ENCODE measurements at places on chromosomes 2 and 18. TPM values are rescaled to one million over a fixed set of nuclear protein-coding genes. Genes with fewer than 3 reads are reported as not detected.

DNA sequence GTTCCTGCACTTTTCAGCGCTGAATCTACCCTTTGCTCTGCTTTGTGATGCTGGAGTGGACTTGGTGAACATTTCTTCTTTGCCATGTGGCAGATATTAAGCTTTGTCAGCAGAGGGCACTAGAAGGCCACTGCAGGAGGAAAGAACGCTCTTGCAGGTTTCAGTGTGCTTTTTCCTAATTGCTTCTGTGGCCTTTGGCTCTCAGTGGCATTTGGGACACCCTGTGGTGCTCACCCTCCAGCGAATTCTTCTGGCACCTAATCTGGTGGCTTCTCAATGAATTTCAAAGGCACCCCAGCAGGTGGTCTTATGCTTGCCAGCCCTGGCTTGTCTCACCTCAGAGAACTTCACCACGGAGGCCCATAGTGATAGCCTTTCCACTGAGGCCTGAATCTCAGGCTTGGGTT lies 146.7 kb downstream of the MYO3B start:
- DNase-seq, result peak; percentile 58
- H3K27ac ChIP-seq, result no peak overlapping the region
- H3K36me3 ChIP-seq, result no peaks in the 10 kb centered on the region

GRCh38 chr2:127140538-127140937 lies 33.6 kb upstream of the BIN1 start:
- no peaks in the 10 kb centered on the region for H3K27me3 ChIP-seq
- H3K4me3 ChIP-seq, result no peak overlapping the region
- no peaks in the 10 kb centered on the region for H3K36me3 ChIP-seq
- H3K4me1 ChIP-seq, result peaks cover 22% of the 10 kb centered on the region

DNA sequence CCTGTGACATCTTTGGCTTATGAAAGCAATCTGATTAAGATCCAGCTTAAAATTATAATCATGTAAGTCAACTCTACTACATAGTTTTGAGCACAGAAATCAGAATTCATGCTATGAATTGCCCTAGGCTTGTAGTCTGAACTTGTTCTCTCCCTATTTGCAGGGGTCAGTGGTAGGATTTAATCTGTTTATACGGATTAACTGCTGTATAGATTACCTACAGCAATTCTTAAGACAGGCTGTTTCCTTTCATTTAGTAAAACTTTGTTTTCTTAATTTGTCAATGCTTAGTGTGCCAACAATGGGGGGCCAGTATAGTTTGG lies 287.9 kb downstream of the PDE11A start:
- no peaks in the 10 kb centered on the region for H3K36me3 ChIP-seq
- no peak overlapping the region for H3K27ac ChIP-seq
- DNase-seq, result no peak
- no peaks in the 10 kb centered on the region for H3K27me3 ChIP-seq

- H3K4me1 ChIP-seq, result no peaks in the 10 kb centered on the region
- no peak overlapping the region for H3K4me3 ChIP-seq
- no peak for DNase-seq
- H3K27me3 ChIP-seq, result no peaks in the 10 kb centered on the region
Measured at GRCh38 chr2:8137801-8138200, 544.1 kb upstream of the ID2 start.

GRCh38 chr18:35776473-35776872 lies 194.9 kb downstream of the GALNT1 start:
- H3K4me1 ChIP-seq, result no peaks in the 10 kb centered on the region
- no peak for DNase-seq
- peaks cover 6% of the 10 kb centered on the region for H3K36me3 ChIP-seq
- peaks cover 48% of the 10 kb centered on the region for H3K27me3 ChIP-seq

GRCh38 chr2:160453111-160453820 lies 40.3 kb downstream of the RBMS1 start:
- no peak overlapping the region for H3K27ac ChIP-seq
- peaks cover 6% of the 10 kb centered on the region for H3K4me1 ChIP-seq
- no peaks in the 10 kb centered on the region for H3K36me3 ChIP-seq
- no peak overlapping the region for H3K4me3 ChIP-seq

GRCh38 chr2:85758361-85759256 lies 4.8 kb downstream of the ATOH8 start:
- no peak overlapping the region for H3K27ac ChIP-seq
- peaks cover 18% of the 10 kb centered on the region for H3K4me1 ChIP-seq
- H3K36me3 ChIP-seq, result no peaks in the 10 kb centered on the region
- peaks cover 16% of the 10 kb centered on the region for H3K27me3 ChIP-seq
- no peak overlapping the region for H3K4me3 ChIP-seq

DNA sequence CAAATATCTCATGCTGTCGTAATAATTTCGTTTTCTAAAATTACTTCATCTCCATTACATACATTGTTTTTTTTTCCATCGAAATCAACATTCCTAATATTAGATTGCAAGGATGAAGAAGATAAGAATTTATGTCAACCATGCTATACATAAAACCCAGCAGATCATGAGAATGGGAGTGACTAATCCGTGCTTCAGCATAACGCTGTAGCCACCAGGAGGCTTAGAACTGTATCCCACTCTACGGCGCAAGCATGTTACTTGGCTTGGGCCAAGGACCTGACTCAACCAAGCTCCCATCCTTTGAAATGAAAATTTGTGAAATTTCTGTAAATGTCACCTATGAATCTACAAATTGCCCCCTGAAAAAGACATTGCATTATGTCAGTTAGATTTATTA lies 392.5 kb downstream of the FIGN start:
- H3K4me1 ChIP-seq, result peaks cover 18% of the 10 kb centered on the region
- no peak overlapping the region for H3K4me3 ChIP-seq

- DNase-seq, result no peak
- no peaks in the 10 kb centered on the region for H3K27me3 ChIP-seq
- no peak overlapping the region for H3K4me3 ChIP-seq
- H3K27ac ChIP-seq, result no peak overlapping the region
Measured at GRCh38 chr18:62876828-62877227, 161.5 kb downstream of the PHLPP1 start.

GRCh38 chr2:71944806-71945602 lies 202.7 kb downstream of the CYP26B1 start:
- H3K27me3 ChIP-seq, result no peaks in the 10 kb centered on the region
- no peak overlapping the region for H3K27ac ChIP-seq
- peaks cover 5% of the 10 kb centered on the region for H3K4me1 ChIP-seq
- no peak overlapping the region for H3K4me3 ChIP-seq
- no peak for DNase-seq
- H3K36me3 ChIP-seq, result no peaks in the 10 kb centered on the region

- H3K36me3 ChIP-seq, result no peaks in the 10 kb centered on the region
- H3K4me3 ChIP-seq, result peak within 1 kb of the TSS; percentile 77
- peaks cover 13% of the 10 kb centered on the region for H3K4me1 ChIP-seq
- H3K27me3 ChIP-seq, result no peaks in the 10 kb centered on the region
- H3K27ac ChIP-seq, result peak within 1 kb of the TSS; percentile 90
- peak; percentile 71 for DNase-seq
Measured at GRCh38 chr2:237590272-237591140, at the start of gene RAB17. RAB17 (minus strand) TSS chr2:237590734; CDS start chr2:237586154, 4,580 bp downstream.

DNA sequence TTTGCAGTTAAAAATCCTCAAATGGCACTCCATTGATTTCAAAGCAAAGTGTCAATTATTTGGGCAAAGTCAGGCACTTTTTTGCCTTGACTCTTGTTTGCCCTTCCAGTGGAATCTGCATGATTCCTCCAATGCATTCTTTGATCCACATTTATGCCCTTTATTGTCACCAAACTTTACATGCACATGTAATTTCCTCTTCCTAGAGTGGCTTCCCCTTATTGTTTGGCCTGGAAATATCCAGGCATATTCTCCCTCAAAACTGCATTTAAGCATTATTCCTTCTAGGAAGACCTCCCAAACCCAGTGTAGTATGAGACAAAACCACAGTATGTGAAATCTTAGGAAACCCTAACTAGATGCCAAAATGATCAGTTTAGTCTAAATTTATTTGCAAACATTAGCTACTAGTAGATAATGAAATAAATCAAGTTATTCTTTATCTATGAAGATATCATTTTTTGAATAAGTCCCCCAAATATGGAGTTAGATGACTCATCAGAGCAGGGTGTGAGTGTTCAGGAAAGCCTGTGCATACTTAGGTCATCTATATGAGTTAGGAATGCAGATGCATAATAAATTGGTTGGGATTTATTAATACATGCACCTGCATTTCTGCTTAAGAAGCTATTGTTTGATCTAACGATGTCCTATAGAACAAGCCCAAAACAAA lies 433.3 kb upstream of the TCF4 start:
- no peaks in the 10 kb centered on the region for H3K27me3 ChIP-seq
- no peaks in the 10 kb centered on the region for H3K36me3 ChIP-seq
- no peaks in the 10 kb centered on the region for H3K4me1 ChIP-seq
- no peak overlapping the region for H3K27ac ChIP-seq
- DNase-seq, result no peak
- no peak overlapping the region for H3K4me3 ChIP-seq

GRCh38 chr2:55311444-55311870 lies 42.4 kb upstream of the MTIF2 start:
- no peak overlapping the region for H3K4me3 ChIP-seq
- peaks cover 15% of the 10 kb centered on the region for H3K4me1 ChIP-seq
- no peak overlapping the region for H3K27ac ChIP-seq
- H3K27me3 ChIP-seq, result no peaks in the 10 kb centered on the region

DNA sequence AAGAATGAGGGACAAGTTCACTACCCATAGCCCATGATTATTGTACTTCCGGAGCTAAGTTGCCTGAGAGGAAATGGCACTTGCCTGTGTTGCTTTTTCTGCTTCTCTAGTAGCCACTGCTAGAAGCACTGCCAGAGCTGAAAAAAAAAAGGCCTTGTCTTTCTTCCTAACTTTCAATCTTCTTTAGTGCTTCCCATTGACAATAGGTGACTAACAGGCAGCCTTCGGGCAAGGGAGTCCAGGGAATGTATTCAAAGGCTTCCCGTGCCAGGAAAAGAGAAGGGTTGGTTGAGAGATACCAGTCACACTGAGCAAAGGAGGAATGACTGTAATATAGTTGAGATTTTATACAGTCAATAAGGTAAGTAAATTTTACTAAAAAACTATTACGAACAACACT lies 242.0 kb downstream of the CALCRL start:
- H3K36me3 ChIP-seq, result no peaks in the 10 kb centered on the region
- no peak overlapping the region for H3K4me3 ChIP-seq
- no peaks in the 10 kb centered on the region for H3K4me1 ChIP-seq
- DNase-seq, result peak; percentile 11
- H3K27ac ChIP-seq, result no peak overlapping the region
- no peaks in the 10 kb centered on the region for H3K27me3 ChIP-seq

- H3K27ac ChIP-seq, result no peak overlapping the region
- H3K4me1 ChIP-seq, result peaks cover 8% of the 10 kb centered on the region
- no peak overlapping the region for H3K4me3 ChIP-seq
- no peaks in the 10 kb centered on the region for H3K27me3 ChIP-seq
- H3K36me3 ChIP-seq, result no peaks in the 10 kb centered on the region
Measured at GRCh38 chr2:98747888-98748287, 17.0 kb upstream of the MGAT4A start.

DNA sequence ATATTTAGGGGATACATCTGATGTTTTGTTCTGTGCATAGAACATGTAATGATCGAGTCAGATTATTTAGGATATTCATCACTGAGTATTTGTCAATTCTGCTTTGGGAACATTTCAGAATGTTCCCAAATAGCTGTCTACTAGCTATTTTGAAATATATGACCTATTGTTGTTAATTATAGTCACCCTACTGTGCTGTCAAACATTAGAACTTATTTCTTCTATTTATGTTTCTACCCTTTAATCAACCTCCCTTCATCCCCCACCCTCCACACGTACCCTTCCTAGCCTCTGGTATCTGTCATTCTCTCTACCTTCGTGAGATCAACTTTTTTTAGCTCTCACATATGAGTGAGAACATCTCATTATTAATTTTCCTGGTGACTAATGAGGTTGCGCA lies 40.9 kb downstream of the ANKRD12 start:
- peaks cover 7% of the 10 kb centered on the region for H3K36me3 ChIP-seq
- no peak for DNase-seq
- H3K4me1 ChIP-seq, result peaks cover 11% of the 10 kb centered on the region
- no peak overlapping the region for H3K27ac ChIP-seq
- no peak overlapping the region for H3K4me3 ChIP-seq

GRCh38 chr2:220556658-220557057 lies 929.2 kb downstream of the SLC4A3 start:
- no peaks in the 10 kb centered on the region for H3K27me3 ChIP-seq
- DNase-seq, result no peak
- H3K27ac ChIP-seq, result no peak overlapping the region
- H3K4me3 ChIP-seq, result no peak overlapping the region

DNA sequence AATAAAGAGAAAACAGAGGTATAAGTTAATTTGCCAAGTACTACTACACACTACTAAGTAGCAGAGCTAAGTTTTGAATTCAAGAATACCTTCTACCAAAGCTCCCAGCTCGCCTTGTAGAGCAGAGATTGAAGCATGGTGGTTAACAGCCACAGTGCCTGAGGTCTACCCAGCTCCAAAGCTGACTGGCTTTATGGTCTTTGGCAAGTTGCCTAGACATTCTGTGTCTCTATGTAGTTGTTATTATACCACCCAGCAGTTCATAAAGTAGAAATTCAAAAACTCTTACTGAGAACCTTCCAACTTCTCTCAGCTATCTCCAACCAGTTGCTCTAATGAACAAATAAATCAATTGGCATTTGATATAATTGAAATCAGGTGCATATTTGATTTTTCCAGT lies 87.8 kb downstream of the PDE11A start:
- H3K36me3 ChIP-seq, result no peaks in the 10 kb centered on the region

GRCh38 chr2:168443818-168444217 lies 12.3 kb upstream of the CERS6 start:
- H3K27ac ChIP-seq, result no peak overlapping the region
- DNase-seq, result no peak
- peaks cover 9% of the 10 kb centered on the region for H3K4me1 ChIP-seq
- no peaks in the 10 kb centered on the region for H3K36me3 ChIP-seq
- H3K27me3 ChIP-seq, result no peaks in the 10 kb centered on the region

- no peak overlapping the region for H3K27ac ChIP-seq
- H3K27me3 ChIP-seq, result peaks cover 20% of the 10 kb centered on the region
- DNase-seq, result no peak
- H3K36me3 ChIP-seq, result peaks cover 6% of the 10 kb centered on the region
- no peaks in the 10 kb centered on the region for H3K4me1 ChIP-seq
Measured at GRCh38 chr2:237631801-237632585, 4.6 kb downstream of the LRRFIP1 start.

DNA sequence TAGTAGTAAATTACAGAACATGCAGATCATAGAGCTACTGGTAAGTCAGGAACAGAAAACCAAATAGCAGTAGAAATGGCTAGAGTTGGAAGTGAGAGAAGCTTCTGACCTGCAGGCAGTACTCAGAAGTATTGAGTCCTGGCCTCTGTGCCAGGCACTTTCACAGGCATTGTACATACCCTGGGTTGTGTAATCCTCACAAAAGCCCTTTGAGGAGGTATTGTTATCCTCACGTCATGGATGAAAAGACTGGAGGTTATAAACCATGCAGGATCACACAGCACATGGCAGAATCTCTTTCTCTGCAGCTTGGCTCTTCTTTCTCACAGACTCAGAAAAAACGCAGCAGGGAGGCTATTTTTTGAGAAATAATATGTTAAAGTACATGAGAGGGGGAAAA lies 789.3 kb upstream of the FAM98A start:
- DNase-seq, result no peak
- no peak overlapping the region for H3K27ac ChIP-seq
- H3K27me3 ChIP-seq, result no peaks in the 10 kb centered on the region
- no peaks in the 10 kb centered on the region for H3K36me3 ChIP-seq
- no peaks in the 10 kb centered on the region for H3K4me1 ChIP-seq

- no peaks in the 10 kb centered on the region for H3K4me1 ChIP-seq
Measured at GRCh38 chr18:23057096-23057495, 78.2 kb upstream of the CABLES1 start.

The UGT1A3 gene
- not detected for total RNA-seq

The IL36G gene
- total RNA-seq, result not detected

The ANKRD12 gene
- 25.3 TPM for total RNA-seq

The SERPINB4 gene
- total RNA-seq, result not detected

The UGT1A4 gene
- 0.12 TPM for total RNA-seq

The BARD1 gene
- 7.8 TPM for total RNA-seq

The VWA3B gene
- total RNA-seq, result not detected

The ACVR1 gene
- total RNA-seq, result 41.4 TPM

The OTOS gene
- not detected for total RNA-seq

The SULT1C4 gene
- not detected for total RNA-seq

Measured in MCF 10A (cell line).